ENCODE measurements at places on chromosomes 5 and 9.

DNA sequence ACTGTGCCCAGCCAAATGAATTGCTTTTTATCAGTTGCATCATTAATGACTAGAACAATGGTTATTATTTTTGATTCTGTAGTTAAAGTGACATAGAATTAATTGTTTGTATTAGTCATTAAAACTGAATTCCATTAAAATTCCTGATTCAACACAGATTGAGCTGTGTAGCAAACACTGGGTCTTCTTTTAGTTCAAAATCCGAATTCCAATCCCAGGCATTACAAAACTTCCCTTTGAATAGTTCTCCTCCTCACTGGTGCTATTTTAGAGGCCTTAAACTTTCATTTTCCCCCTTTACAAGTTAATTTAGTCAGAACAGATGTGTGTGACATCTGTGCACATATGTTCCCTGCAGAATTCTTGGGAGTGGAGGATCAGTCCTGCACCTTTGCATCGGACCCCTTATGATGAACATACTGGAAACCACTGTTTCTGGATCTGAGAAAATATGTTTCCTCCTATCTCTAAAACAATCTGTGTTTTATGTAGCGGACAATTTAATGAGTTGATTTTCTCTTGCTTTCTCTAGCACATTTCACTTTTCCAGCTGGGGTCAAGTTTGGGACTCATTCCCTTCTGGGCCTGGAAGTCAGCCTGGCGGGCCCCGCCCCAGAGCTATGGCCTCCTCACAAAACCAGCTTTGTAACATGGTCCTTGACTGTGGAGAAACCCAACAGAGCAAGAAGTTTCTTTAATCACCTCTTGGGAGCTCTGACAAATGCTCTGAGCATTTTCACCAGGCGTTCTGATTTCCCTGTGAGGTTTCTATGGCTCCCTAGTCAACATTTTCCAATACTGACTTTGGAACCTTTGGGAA lies 87.9 kb upstream of the MAMDC2 start:
- no peak for DNase-seq

DNA sequence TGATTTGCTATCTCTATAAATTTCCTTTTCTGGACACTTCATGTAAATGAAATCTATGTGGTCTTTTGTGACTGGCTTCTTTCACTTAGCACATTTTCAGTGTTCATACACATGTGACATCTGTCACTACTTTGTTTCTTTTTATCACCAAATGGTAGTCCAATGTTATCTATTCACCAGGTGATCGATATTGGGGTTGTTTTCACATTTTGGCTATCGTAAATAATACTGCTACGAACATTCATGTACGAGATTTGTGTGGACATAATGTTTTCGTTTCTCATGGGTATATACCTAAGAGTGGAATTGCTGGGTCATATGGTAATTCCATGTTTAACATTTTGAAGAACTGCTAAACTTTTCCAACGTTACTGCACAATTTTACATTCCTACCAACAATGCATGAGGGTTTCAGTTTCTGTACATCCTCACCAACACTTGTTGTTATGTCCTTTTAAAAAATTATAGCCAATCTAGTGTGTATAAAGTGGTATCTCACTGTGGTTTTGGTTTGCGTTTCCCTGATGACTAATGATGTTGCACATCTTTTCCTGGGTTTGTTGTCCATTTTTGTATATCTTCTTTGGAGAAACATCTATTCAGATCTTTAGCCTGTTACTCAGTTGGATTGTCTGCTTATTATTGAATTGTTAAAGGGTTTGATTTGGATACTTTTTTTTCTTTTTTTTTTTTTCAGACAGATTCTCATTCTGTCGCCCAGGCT lies 263.0 kb downstream of the PDZD2 start:
- no peak for DNase-seq

GRCh38 chr5:157059891-157060290 lies 975 bp upstream of the HAVCR1 start:
- no peak for DNase-seq

DNA sequence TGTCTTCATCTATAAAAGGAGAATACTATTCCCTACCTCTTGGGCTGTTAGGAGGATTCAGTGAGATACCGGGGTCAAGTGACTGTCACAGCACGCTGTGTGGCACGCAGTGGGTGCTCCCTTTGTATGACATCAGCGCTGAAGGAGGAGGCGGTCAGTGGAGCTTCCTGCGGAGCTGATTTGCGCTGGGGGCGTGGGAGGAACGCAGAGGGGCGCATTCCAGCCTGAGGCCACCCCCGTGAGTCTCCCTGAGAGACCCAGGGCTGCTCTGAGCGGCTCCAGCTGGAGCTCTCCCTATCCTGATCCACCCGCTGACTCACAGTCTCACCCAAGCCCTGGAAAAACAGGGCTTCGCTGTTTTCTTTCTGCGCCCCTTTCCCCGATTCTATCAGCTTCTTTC lies 24.3 kb upstream of the NEURL1B start:
- no peak for DNase-seq

DNA sequence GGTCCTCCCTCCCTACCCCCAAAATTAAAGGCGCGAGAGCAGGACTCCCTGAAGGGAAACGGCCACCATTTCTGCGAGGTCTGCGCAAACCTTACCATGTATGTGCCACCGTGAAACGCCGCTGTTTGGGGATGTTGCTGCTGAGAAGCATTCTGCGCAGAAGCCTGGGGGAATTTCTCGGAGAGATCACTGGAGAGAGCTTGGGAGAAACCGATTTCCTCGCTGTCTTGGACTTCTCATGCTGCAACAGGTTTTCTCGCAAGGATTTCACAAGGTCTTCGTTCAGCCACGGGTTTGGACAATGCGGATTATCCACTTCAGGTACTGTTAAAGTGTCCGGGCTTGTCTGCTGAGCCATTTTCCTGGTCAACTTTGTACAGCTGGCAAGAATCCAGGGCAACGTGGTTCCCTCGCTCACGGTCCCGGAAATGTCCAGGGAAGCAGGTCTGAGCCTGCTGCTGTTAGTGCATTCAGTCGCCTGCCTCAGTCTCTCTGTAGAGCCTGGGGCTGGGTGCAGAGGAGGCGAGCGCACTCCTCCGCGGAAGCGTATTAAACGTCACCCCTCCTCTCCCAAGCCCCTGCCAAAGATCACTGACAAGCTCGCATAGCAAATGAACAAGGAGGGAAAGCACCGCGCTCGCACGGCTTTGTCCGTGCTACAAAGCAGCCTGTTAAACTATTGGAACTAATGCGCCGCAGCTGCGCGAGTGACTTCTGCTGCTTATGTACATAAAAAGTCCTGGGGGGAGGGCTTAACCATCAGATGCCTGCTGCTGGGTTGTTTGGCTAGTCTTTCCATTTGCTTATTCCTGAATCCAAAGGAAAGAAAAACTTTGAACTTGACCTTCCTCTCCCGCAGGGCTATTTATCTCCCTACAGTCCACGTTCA lies 125.1 kb downstream of the PDE4D start:
- DNase-seq: no peak

DNA sequence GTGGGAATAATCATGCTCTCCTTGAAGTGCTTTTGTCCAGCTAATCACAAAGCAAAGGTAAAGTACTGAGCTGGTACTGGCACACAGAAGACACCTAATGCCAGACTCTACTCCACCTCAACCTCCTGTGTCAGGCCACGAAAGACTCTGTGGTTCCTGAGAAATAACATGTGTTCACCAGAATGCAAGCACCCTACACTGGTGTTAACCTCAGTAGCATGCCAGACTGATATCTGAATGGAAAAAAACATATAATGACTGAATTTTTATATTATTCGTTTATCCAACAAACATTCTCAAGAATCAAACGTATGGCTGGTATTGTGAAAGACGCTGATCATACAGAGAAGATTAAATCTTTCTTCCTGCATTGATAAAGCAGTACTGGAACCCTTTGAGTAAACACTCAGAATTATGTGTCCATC lies 97.1 kb upstream of the IFNE start:
- no peak for DNase-seq

GRCh38 chr5:98935206-98935605 lies 6.4 kb upstream of the CHD1 start:
- no peak for DNase-seq

GRCh38 chr5:32445831-32446614 lies 1.5 kb upstream of the ZFR start:
- no peak for DNase-seq

DNA sequence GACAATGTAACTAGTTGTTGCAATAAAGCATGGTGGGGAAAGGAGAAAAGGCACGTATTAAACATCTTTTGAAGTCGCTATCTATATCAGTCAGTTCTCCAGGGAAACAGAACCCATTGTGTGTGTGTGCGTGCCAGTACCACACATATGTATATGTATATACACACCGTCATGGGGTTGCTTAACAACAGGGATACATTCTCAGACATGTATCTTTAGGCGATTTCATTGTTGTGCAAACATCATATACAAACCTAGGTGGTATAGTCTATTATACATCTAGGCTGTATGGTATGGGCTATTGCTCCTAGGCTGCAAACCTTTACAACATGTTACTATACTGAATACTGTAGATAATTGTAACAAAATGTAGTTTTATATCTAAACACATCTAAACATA lies 2.3 kb downstream of the CDKN2B-AS1 start:
- DNase-seq: no peak

DNA sequence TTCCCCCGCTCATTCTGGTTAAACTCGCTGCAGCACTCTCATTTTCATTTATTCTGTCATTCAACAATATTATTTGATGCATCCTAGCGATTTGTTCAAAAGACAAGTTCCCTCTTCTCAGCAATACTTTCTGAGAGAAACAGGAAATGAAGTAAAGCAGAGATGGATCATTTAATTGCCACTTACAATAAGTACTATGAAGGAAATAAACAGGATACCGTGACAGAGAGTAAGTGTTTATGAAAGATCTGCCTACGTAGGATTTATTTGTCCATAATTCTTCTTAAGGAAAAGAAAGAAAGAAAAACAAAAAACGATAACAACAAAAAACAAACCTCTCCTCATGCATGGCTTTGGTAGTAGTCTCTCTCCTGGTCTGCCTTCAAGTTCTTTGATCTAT lies 406.8 kb upstream of the ZNF608 start:
- DNase-seq: no peak

- DNase-seq: no peak
These were observed 609.0 kb upstream of the COX7C start for GRCh38 chr5:86008704-86009103.

DNA sequence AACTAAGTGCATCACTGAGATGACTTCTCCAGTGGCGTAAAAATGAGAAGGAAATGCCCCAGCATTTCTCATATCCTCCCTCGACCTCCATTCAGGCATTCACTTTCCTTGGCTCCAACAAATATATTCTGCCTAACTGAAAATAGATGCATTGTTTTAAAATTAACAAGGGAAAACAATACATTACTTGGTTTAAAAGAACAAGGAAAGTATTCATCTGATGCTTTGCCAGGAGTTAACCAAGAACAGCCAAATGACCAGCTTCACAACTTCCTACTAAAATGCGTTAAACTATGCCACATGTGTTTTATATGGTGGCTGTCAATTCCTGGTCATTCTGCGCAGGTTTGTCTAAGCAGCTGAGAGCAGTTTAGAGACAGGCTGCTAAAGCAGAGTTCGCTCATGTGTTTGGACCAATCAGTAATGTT lies 121.4 kb downstream of the GNAQ start:
- no peak for DNase-seq

GRCh38 chr5:126924331-126925033 lies 105.9 kb downstream of the MARCHF3 start:
- no peak for DNase-seq

DNA sequence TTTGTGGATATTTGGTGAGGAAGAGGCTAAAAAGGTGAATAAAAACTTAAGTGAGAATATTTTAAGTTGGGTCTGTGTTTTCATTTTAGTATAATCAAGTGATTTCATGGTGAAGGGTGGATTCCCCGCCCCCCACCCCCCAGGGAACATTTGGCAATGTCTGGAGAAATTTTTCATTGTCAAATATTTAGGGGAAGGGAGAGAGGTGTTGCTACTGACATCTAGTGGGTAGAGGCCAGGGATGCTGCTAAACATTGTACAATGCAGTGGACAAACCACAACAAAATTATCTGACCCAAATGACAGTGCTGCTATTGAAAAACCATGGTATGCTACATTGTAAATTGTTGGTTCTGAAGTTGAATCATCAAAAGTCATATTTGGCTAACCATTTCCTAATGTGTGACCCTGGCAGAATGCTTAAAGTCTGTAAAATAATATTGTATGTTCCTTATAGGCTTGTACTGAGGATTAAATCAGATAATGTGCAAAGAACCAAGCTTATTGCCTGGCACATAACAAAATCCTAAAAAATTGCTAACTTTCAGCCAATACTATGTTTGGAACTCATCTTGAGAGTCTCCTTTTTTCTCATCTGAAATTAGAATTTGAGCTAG lies 5.6 kb downstream of the C5orf24 start:
- DNase-seq: no peak

GRCh38 chr5:84578226-84578625 lies 193.5 kb upstream of the EDIL3 start:
- no peak for DNase-seq

- no peak for DNase-seq
These were observed 309.4 kb downstream of the NR3C1 start for GRCh38 chr5:143094087-143094521.

GRCh38 chr5:72383280-72383679 lies 63.1 kb downstream of the PTCD2 start:
- no peak for DNase-seq

DNA sequence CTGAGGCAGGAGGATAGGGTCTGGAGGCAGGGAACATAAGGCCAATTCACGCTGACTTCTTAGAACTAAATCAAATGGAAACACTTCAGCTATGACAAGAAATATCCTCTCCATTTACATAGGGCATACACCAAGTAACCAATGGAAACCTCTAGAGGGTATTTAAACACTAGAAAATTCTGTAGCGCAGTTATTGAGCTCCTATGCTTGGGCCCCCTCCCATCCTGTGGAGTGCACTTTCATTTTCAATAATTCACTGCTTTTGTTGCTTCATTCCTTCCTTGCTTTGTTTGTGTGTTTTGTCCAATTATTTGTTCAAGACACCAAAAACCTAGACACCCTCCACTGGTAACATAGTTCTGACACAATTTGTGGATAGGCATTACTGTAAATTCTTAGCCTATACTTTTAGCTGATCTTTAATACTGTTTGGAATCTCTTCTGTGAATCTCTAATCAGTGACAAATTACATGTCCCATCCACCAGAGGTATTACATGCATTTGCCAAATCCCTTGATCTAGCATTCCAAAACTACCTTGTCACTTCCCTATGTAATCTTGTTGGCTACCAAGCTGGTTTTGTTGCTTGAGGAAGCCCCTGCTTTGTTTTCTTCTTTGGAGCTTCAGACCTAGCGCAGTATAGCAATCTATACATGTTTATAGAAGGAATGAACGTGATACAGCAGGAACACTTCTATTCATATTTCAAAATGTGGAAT lies 61.6 kb downstream of the ST8SIA4 start:
- no peak for DNase-seq

DNA sequence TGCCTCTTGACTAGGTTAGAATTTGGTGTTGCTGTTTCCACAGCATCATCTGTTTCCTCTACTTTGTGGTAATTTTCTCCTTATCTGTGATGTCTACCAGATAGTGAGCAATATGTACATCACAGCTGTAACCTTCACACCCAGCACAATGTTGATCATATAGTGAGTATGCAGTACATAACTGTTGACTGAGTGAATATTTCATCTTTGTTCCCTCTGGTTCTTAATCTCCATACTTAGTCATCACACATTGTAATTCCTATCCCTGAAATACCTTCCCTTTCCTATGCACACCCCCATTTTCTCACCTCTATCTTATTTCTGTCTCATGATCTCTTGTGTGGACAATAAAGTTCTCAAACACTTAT lies 115.9 kb downstream of the KIF4B start:
- no peak for DNase-seq
